ENCODE measurements at places on chromosomes 13 and 19.

DNA sequence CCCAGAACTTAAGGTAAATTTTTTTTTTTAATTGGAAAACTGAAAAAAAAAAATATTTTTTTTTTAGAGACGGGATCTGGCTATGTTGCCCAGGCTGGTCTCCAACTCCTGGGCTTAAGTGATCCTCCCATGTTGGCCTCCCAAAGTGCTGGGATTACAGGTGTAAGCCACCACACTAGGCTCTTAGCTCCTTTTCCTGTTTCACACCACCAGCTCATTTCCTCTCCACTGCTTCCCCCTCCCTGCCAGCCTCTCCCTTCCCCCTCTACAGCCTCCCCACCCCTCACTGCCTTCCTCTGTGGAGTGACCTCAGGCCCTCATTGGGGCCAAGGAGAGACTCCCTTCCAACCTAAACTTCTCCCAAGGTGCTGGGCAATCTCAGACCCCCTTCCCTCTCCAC, 4.2 kb upstream of the GIPR start:
- DNase-seq: no peak

DNA sequence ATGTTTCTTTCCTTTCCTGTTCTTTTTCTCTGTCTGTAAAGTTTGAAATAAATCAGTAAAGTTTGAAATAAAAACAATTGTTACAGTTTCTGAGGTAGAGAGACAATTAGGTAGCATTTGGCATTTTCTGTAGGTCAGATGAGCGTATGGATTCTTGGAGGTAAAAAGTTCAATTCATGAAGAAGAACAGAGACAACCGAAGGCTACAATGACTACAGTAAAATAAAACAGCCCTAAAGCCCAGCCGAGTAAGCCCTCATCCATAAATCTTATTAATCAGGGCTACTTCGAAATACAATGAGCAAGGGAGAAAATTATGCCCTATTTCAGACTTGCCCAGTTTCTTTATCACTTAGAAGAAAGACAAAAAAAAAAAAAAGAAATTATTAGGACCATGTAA, 941.9 kb upstream of the SLC10A2 start:
- no peak for DNase-seq

- DNase-seq: no peak
These were observed 427.7 kb downstream of the FOXO1 start for GRCh38 chr13:40238761-40239160.

GRCh38 chr19:7191946-7192691, 102.1 kb downstream of the INSR start:
- DNase-seq: no peak

GRCh38 chr13:73416093-73416492, 357.3 kb downstream of the KLF5 start:
- DNase-seq: no peak

DNA sequence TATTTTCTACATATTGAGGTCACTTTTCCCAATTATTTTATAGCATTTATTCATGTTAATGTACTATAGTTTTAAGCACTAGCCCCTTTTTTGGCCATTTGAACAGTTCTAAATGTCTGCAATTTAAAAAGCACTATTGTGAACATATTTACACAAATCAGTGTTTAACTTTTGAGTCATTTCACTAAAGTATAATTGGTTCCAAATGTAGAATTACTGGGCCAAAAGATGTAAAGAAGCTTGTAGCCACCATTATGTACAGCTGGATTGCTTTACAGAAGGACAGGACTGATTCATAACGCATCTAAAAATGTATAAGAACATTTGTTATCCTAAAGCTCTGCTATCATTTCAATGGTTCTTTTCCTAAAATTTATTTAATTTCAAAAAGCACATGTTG, 16.6 kb upstream of the ATP12A start:
- no peak for DNase-seq

- DNase-seq: no peak
These were observed 80.5 kb downstream of the GPC6 start for GRCh38 chr13:93307136-93307535.

GRCh38 chr19:38401148-38401547, 1.7 kb upstream of the FAM98C start:
- DNase-seq: no peak

DNA sequence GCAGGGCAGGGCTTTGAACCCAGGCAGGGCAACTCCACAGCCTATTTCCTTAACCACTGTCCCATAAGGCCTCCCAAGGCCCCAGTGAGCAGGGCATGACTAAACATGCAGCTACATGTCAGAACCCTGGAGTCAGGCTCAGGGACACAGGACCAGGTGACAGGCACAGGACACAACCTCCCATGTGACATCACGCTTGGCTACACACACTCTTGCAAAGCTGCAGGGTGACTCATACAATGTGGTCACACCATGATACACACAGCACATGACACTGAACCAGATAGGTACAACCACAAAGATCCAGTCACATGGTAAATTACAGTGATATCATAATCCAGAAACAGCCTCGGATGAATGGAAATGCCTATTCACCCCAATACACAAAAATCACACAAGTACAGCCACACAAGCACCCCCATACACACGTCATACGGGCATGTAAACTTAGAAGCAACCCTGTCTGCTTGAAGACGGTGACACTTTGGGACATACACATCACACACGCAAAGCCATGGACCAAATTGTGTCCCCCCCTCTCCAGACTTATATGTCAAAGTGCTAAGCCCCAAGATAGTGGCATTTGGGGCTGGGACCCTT, 14.5 kb downstream of the KLK4 start:
- no peak for DNase-seq

DNA sequence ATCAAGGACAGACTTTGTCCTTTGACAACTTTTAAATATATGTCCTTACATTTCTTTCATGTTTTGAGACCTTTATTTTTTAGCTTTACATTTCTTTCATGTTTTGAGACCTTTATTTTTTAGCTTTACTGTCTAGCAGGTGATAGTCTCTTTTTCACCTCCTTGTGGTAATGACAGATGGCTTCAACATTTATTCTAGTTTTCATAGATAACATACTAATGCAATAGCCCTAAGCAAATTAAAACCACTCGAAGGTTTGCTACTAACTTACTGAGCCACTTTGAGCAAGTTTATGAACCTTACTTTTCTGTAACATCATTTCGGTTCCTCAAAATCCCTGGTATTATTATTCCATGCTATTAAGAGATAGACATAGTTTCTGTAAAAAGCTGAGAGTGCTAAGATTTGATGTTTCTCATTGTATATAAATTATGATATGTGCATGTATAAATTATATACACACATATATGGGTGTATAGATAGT, 4.5 kb downstream of the DACH1 start:
- DNase-seq: no peak

- no peak for DNase-seq
These were observed 3.8 kb downstream of the COX6B2 start for GRCh38 chr19:55350620-55351315.

DNA sequence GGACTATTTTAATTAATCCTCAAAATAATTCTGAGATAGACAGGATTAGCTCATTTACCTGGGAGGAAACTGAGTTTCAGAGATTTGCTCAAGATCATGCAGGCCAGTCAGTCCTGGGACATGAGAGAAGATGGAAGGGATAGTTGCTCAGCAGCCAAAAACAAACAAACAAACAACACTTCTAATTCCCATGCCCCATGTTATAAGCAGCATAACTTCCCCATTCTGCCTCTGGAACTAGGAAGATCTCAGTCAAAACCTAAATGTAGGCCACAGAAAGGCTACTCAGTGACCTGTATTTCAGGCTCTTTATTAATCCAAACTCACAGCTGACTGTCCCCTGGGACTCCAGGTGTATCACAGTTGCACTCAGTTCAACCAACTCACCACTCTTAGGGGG, 489.2 kb upstream of the NBEA start:
- DNase-seq: no peak

- DNase-seq: no peak
These were observed 174.6 kb upstream of the LSM14A start for GRCh38 chr19:33997690-33998089.

- DNase-seq: no peak
These were observed at the start of gene RASAL3 for GRCh38 chr19:15464394-15465385. Gene RASAL3, minus strand, starts transcription at chr19:15464544. Its CDS starts 186 bp downstream, at chr19:15464358.

DNA sequence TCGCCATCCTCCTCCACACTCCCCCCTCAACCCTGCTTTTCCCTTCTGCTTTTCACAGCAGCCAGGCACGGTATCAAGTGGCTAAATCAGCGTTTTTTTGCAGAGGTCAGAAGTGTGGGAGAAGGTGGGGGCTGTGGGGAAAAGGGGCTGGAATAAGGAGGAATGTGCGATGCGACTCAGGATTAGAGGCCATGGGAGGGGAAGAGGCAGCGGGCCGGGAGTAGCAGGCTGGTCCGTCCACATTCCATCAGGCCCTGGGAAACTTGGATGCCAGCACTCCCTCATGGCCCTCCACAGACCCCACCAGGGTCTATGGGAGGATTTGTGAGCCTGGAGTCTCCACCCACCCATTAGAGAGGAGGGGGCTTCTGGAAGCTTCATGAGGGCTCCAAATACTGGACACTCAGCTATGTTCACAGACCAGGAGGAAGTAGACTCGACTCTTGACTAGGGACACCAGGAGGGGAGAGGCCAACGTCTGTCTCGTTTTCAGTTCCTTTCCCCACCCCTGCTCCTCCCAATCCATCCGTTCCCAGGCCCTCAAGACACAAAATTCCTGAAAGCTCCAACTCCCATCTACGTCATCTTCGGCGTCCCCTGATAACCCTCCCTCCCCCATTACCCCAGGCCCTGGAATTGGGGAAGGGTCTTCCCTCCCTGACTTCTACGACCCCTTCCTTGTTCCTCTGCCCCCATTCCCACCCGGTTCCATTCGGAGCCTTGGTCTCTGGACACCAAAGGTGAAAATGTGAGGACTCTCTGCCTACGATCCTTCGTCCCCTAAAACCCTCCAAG, 3.3 kb upstream of the KCNC3 start:
- no peak for DNase-seq

DNA sequence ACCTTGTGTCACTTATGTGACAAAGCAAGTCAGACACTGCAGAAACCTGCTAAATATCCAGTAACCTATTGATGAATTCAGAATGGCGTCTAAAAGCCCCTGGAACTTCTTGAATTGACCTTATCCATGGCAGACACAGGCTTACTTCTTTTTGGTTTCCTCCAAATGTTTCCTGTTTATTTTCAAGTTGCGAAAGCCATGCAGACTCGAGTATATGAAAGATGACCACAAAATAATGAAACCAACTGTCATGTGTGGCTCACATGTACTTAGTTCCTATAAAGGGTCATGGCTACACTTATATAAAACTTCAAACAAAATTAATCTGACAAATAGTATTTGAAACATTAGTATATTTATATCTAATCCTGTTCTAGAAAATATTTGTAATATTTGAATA, 113.1 kb upstream of the FNDC3A start:
- DNase-seq: no peak

DNA sequence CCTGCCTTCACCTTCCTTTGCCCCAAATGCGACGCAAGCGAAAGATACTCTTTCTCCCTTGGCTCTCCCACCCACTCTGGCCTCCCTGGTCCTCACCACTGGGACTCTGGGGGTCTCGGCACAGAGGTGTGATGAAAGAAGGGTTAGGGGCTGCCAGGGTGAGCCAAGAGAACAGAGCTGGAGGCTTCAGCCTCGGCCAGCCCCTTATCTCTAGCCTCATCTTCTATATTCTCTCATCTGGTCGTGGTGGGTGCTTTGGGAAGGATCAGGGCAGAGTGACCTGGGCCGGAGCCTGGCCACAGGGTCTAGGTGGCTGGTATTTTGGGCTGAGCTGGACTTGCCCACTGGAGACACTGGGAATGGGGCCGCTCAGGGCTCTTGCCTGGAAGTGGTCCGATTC, 71.1 kb upstream of the KCTD15 start:
- DNase-seq: no peak

GRCh38 chr13:86933676-86934075, 737.5 kb upstream of the SLITRK5 start:
- DNase-seq: no peak

- DNase-seq: no peak
These were observed 1588.0 kb downstream of the SLITRK1 start for GRCh38 chr13:82294226-82294625.

GRCh38 chr13:110197026-110197425, 109.9 kb downstream of the COL4A1 start:
- no peak for DNase-seq

DNA sequence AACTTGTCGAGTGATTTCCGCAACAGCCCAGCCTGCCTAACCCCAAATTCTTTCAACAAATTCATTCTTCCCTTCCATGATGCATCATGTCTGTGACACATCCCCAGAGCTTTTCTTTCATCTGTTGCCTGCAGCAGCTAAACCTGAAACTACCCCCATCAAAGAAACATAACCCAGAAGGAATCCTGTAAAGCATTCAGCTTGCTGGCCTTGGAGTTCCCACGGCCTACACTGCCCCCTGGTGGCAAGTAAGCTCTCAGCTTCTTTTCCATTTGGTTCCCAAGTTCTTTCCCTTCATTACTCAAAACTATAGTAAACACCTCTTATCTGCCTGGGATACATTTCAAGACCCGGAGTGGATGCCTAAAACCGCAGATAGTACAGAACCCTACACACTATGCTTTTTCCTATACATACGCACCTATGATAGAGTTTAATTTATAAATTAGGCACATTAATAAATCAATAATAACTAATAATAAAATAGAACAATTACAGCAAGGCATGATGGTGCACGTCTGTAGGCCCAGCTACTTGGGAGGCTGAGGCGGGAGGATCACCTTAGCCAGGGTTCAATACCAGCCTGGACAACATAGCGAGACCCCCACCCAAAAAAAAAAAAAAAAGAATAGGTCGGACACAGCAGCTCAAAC, 7.4 kb downstream of the ETHE1 start:
- peak; percentile 58 for DNase-seq

- no peak for DNase-seq
These were observed 115.1 kb upstream of the CACNA1A start for GRCh38 chr19:13621413-13621812.

DNA sequence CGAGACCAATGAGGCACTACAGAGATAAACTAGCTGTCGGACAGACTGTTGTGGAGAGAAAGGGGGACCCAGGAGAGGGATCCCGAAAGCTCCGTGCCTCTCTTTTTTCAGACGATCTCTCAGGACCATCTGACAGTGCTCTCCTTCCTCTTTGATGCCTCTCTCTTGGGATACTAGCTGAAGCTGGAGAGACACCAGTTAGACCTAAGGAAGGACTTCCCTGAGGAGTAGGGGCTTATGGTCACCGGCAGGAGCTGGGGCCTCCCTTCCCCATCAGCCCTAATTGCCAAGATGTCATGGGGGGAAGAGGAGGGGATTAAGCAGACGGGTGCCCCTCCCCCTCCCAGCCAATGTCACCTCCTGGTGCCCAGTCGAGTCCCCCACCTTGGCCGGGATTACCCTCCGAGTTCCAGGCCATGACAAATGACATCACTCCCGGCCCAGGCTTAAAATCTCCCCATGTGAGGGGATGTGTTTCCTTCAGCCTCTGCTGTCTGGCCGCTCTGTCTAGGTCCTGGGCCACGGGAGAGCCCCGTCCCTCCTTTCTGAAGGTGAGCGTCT, at the start of gene CRX:
TSS of gene CRX (plus strand) at position 478 of the 561 bp plus-strand sequence. CDS start 12,507 bp downstream, outside the sequence.
- DNase-seq: peak; percentile 73

GRCh38 chr19:8001995-8002849, 3.2 kb downstream of the ELAVL1 start:
- peak; percentile 63 for DNase-seq

- no peak for DNase-seq
These were observed 21.8 kb downstream of the EVI5L start for GRCh38 chr19:7851623-7852500.

All from D721Med (cell line).